ENCODE measurements at places on chromosomes 5 and 9.
A peak's percentile ranks its signal among the peaks of the same experiment; 100 is the strongest.

GRCh38 chr5:87781976-87782375 is 369.2 kb upstream of the CCNH start:
- ATAC-seq = no peak

DNA sequence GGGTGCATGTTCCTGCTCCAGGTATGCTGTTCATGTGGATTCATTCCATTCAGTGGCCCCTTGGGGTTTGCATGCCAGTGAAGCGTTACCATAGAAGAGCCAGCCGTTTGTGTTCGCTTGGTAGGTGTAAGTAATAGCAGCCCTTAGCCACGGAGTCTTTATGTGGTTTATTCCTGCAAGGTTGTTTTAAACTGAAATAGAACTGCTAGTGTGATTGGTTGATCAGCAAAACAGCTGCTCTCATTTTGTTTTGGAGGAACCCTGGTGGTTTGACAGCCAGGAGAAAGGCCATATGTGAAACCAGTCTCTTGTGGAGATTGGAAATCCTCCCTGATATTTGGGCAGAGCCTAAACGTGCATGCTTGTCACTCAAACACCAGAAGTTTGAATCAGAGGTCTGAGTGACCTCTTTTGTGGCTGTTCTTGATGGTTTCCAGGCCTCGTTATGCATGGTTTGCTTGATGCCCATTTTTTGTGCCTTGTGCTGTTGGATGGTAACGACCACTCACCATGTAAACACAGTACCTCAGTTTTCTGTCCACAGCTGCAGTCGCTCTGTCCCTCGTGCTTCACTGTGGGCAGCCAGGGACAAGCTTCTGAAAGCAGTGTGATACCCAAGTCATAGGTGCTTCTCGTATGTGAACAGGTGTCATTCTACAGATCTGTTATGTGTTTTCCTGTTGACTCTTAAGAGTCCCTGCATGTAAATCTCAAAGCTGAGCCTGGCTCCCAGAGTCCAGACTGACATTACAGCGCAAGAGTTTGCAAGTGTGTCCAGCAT is 58.3 kb upstream of the NXNL2 start:
- ATAC-seq = no peak

DNA sequence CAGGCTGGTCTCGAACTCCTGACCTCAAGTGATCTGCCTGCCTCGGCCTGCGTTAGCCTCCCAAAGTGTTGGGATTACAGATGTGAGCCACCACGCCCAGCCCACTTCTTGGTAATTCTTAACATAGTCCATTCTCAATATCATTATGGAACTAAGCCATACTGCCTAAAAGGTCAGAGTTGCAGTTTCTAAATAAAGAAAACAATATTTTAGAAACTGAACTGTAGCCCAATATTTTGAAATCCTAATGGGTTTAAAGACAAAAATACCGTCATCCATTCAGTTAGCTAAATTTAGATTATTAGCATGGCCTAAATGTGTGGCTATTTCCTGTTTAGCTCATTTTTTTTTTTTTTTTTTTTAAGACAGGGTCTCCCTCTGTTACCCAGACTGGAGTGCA is 99.5 kb downstream of the USP20 start:
- peak; percentile 47 for ATAC-seq

DNA sequence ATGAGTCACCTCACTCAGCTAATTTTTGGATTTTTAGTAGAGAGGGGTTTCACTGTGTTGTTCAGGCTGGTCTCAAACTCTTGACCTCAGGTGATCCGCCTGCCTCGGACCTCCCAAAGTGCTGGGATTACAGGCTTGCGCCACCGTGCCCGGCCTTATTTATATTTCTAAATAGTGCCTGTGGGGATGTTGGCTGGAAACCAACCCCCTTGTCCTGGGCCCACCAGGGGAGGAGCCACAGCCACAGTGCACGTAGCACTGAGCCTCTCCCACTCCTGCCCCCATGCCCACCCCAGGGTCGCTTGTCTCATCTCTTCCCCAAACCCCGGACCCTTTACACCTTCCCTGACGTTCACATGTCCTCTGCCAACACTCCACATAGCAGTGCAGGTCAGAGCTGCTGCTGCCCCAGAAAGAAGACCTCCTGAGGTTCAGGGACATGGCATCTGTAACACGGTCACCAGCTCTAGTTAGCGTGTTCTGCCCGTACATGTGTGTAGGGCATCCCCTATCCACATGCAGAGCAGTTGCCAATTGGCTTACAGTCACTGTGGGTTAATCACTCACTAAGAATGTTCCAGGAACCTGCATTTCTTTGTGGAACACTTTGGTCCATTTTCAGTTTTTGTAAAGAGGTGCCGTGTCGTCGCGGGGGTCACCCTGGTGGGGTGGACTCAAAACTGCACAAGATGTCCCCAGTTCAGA is 10.2 kb upstream of the MRPS2 start:
- no peak for ATAC-seq

GRCh38 chr5:96354237-96354636 is 78.8 kb downstream of the PCSK1 start:
- ATAC-seq = no peak

DNA sequence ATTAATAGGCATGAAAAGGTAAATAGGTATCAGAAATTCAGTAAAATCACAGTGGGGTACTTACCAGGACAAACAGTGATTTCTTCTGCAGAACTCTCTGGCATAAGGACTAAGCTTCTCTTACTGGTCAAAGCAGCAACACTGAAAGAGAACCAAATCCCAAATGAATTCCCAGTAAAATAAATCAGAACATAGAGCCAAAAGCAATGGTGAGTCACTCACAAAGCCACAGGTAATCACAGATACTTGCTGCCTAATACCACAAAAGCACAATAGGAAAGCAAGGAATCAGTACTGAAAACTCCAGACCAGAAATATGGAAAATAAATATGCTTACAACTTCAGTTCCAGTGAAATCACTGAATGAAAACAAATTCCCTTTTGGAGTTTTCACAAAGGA is 50.7 kb downstream of the UIMC1 start:
- ATAC-seq = no peak

GRCh38 chr9:33453999-33454660 is 6.7 kb upstream of the AQP3 start:
- ATAC-seq = no peak

GRCh38 chr5:96821260-96821916 is 13.6 kb upstream of the ERAP1 start:
- no peak for ATAC-seq

DNA sequence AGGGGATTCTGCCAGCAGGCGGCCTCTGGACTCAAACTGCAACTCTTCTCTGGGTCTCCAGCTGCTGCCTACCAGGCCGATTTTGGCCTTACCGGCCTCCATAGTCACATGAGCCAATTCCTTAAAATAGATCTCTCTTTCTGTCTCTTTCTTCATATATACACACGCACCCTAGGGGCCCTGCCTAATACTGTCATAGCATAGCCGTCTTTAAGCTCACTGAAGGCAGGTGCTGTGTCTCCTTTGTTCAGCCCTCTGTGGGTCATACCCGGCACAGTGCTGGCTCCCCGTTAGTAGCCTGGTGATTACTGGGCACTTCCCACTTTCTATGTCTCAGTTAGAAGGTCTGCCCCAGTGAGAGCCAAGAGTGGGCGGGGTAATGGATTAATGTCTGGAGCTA is 140.9 kb downstream of the HSPA4 start:
- no peak for ATAC-seq

- ATAC-seq = no peak
Observed at GRCh38 chr9:136694872-136695247, 7.6 kb upstream of the AGPAT2 start.

DNA sequence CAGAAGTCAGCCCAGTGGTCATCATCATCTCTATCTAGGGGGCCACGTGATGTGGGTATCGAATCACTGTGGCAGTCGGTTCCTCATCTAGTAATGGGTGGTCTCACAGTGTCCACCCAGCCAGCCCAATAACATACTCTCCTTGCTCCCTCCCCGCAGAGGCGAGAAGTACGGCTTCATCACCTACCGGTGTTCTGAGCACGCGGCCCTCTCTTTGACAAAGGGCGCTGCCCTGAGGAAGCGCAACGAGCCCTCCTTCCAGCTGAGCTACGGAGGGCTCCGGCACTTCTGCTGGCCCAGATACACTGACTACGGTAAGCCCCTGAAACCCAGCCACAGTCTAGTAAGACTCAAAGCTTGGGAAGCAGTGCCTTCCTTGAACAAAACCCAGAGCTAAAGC is 99.0 kb downstream of the PDE6A start:
- no peak for ATAC-seq

DNA sequence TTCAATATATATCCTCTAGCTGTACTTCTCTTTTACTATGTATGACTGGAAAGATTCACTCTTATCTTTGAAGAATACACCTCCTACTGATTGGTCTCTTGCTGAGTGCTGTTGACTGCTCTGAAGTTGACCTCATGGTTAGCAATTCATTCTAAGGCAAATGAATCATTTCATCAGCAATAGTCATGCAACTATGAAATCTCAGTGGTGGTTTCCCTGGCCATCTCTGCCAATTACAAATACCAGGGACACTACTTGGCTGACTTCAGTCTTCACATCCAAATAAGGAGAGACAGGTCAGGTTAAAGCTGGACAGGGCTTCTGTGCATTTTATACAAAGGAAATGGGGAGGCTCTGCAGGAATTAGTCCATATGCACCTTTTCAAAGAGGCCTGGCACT is 333.5 kb upstream of the ACTBL2 start:
- ATAC-seq = no peak

GRCh38 chr5:112419164-112419985 is at the start of gene EPB41L4A:
TSS of gene EPB41L4A (minus strand) at chr5:112419277. CDS start at chr5:112419039, 238 bp downstream.
- ATAC-seq = peak; percentile 76

GRCh38 chr5:146920351-146920881 is 41.9 kb upstream of the PPP2R2B start:
- ATAC-seq = no peak

- no peak for ATAC-seq
Observed at GRCh38 chr5:142386137-142387023, 61.6 kb upstream of the SPRY4 start.

DNA sequence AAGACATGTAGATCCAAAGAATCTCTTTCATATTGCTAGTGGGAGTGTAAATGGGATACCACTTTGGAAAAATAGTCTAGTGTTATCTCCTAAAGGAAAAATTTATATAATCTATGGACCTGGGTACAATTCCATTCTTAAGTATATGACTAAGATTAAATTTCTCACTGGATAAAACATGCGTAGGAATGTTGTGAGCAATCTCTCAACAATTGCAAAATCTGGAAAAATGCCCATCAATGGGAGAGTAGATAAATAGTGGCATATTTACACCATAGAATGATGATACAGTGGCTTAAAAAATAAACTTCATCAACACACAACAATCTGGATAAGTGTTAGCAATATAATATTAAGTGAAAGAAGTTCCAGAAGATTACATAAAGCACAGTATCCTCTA is 469.5 kb downstream of the MAN2A1 start:
- ATAC-seq = no peak

GRCh38 chr5:1541702-1542400 is 18.1 kb upstream of the LPCAT1 start:
- ATAC-seq = no peak

- ATAC-seq = no peak
Observed at GRCh38 chr9:128882677-128883603, 1.0 kb downstream of the LRRC8A start.

DNA sequence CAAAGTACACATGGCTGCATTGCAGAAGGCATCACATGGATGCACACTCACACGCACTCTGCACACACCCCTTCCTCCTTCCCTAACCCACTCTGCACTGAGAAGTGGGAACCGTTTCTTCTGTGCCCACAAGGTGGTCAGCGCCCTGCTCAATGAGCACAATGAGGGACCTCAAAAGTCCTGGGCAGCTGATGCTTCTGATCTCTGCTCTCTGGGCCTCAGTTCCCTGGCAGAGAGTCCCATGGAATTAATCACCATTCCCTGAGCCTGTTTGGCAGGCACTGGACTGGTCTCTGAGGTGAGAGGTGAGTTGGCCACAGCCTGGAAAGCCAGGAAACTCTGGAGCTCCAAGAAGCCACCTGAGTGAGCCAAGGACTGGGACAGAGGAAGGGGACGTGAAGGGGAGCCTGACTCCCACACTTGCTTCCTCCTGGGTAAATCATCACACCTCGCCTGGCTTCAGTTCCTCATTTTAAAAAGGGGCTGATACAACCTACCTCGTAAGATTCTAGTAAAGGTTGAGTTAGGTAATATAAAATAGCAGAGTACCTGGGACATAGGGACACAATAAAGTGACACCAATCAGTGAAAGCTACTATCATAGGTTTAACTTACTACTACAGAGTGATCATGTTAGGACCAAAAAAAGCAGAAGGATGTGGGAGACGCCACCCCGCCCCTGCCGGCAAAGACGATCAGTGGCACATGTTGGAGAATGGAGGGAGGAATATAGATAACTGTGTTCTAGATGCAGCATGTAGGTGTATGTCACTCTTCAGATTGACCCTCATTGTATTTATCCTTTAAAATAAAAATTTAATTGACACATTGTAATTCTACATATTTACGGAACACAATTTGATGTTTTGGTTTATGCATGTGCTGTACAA is 21.1 kb upstream of the IGFBPL1 start:
- no peak for ATAC-seq

GRCh38 chr5:32272746-32273145 is 40.0 kb downstream of the MTMR12 start:
- no peak for ATAC-seq

GRCh38 chr9:83355024-83355444 is 183.2 kb downstream of the FRMD3 start:
- ATAC-seq = peak; percentile 70

GRCh38 chr5:1161833-1162229 is 39.6 kb upstream of the SLC6A19 start:
- ATAC-seq = peak; percentile 56

DNA sequence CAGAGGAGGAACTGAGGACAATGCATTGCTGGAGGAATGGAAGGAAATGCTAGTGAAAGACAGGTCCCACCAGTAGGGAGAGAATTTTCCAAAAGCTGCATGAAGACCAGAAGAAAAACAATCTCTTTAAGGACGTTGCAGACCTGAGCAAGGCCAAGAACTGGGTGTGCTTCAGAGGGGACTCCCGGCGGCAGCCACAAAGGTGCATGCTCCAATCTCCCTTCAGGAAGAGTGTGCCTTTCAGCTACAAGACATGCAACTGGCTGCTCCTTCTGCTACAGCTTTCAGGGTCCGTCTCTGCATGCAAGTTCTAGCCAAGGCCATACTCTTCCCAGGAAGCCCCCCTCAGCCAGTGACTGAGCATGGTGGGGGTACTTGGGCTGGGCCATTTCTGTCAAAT is 62.9 kb downstream of the SFXN1 start:
- ATAC-seq = no peak

- ATAC-seq = no peak
Observed at GRCh38 chr5:163475411-163475810, 15.0 kb downstream of the HMMR start.

DNA sequence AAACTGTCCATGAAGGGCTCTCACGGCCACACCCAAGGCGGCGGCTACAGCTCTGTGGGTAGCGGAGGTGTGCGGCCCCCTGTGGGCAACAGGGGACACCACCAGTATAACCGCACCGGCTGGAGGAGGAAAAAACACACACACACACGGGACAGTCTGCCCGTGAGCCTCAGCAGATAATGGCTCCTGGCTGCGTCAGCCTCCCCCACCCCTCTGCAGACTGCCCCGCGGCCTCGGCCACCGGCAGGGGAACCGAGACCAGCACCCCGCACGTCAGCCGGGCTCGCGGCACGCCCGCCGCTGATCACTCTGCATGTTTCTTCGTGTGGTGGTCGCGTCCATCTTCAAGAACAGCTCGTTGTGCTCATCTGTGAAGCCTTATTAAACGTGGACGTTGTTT is 41.5 kb downstream of the TENT4A start:
- no peak for ATAC-seq

GRCh38 chr9:129414377-129414992 is 206.4 kb downstream of the C9orf50 start:
- ATAC-seq = peak; percentile 19

Measured in gastroesophageal sphincter (tissue), 4 donors.